ENCODE measurements at places on chromosomes 3 and 15. TPM values are rescaled to one million over a fixed set of nuclear protein-coding genes. Genes with fewer than 3 reads are reported as not detected.
A peak's percentile ranks its signal among the peaks of the same experiment; 100 is the strongest.

ARHGAP11A gene
- total RNA-seq, result 66.4 TPM

DNA sequence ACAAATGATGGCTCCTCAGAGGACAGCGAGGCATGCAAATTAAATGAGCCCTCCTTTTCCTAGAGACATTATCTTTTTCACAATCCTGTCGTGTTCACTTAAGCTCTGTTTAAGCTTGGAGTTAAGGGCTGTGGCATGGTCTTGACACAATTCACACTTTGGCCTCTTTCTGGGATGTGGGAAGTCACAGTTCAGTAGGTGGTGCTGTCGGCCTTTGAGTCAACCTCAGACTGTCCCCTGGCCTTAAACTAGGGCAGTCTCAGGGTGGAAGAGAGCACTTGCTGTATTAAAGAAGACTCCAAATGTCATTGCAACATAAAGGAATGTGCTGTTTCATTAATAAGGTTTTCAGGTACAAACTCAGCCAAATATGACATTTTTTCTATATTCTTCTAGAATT is 351.0 kb downstream of the MCTP2 start:
- DNase-seq, result no peak

- no peak for DNase-seq
These were observed 89.9 kb upstream of the P3H2 start for GRCh38 chr3:190210608-190211007.

DNA sequence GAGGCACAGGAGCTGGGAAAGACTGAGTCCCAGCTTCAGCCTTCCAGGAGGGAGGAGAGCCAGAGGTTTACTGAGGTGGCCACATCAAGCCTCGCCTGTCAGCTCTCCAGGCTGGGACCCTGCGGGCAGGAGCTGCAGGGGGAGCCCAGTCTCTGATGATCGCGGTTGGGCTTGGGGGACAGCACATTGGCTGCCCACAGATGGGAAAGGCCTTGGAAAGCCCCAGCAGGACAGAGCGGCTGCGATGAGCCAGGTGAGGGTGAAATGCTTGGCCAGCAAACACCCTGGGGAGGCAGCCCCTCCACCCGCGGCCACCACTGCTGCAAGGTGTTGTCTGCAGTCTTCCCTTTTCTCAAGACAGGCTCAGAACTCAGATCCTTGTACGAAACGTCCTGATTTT is 31.2 kb downstream of the SEC61A1 start:
- DNase-seq, result no peak

- peak; percentile 19 for DNase-seq
These were observed 37.6 kb upstream of the SLC9A9 start for GRCh38 chr3:143885780-143886427.

DNA sequence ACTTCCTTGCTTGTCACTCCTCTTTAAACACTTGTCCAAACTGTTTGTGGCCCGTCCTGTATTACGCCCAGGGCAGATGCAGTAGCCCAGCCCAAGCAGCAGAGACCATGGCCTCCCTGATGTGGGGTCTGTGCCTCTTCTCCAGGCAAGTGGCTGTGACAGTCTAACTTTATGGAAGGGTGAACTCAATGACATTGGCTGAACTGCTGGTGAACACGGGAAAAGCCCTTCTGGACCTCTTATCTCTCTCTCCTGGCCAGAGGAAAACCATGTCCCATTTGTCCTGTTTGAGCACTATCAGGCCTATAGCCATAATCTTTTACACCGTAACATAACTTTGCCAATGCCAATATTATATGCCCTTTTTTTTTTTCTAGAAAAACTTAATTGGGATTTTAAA is 67.6 kb downstream of the SMAD3 start:
- DNase-seq, result no peak

GRCh38 chr3:136106101-136106500 is 90.0 kb downstream of the MSL2 start:
- no peak for DNase-seq

DNA sequence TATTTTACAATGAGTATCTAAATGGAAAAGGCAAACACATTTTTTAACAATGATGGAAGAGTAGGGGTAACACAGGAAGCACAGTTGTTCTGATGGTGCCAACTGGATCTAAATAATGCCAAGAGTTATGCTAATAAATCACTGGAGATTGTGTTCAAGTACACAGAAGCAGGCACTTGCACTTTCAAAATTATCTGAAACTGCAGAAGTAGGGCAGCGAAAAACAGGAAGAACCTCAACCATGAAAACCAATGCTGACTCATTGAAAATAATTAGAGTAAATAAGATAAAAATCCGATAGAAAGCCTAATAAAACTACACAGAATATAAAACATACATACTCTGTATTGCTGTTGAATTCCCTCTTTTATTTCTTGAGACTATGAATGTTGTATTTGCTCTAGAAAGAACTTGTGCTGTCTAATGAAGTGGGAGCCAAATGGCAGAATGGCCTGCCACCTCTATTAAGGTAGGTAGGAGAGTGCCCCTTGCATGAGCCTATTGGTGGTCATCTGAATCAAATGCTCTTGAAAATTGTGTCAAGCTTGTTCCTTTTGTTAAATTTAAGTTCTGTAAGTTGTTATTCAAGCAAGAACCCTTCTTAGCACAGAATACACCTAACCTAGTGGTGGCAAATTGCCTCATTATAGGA is 93.7 kb downstream of the ABI3BP start:
- DNase-seq, result peak; percentile 22

DNA sequence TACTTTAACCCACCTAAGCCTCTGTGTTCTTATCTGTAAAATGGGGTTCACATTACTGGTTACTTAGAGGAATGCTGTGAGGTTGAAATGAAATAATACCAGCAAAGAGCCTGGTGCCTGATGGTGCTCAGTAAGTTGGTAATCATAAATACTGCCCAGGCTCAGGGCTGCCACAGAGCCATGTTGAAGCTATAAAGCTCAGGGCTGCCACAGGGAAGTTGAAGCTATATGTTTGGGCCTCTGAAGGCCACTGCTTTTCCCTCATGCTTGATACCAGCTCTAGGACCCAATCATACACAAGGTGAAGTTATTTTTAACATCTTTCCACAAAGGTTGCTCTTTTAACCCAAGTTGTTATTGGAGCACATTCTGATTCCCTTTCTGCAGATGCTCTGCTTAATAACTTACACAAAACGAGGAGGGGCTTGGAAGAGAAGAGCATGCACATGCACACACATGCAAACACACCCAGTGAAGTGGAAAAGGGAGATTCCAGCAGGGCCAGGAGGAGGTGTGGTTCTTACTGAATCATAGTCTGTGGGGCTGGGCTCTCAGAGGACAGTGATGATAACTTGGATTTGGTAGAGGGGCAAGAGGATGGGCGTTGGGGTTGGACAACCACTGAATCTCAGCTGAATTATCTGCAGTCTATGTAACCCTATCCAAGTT is 17.4 kb downstream of the PARP14 start:
- DNase-seq, result no peak

DNA sequence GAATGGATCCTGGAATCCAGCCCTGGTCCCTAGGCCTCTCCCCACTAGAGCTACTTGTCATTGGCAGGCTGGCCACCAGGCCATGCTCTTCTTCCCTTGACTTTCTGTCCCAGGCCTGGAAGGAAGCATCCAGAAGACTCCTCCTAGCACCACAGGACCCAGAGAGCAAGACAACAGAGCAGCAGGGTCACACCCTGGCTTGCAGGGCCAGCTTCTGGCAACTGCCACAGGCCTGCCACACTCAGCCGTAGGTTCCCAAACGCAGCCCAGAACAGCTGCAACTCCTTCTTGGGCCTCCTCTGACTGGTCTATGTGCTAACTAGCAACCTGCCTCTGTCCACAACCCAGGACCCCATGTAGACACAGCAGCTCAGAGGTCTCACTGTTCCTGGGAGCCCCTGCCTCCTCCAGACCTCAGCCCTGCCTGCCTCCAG is 36.8 kb upstream of the RPL32 start:
- DNase-seq, result no peak

DNA sequence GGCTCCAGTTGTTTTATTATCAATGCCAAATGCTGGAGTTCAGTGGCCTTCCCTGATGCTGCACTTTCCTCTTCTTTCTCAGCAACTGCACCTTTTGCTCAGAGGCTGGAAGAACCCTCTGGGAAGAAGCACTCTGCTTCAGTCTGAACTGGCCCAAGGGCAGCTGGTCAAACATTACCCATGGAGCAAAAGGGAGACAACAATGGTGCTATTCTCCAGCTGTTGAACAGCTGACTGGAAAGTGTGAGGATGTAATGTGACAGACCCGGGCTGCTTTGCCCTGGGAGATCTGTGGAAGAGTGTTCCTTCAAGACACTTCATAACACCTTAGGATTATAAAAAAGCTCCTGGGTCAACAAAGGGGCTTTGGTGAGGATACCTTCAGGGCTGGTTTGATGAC is 84.9 kb downstream of the EPHB1 start:
- no peak for DNase-seq

DNA sequence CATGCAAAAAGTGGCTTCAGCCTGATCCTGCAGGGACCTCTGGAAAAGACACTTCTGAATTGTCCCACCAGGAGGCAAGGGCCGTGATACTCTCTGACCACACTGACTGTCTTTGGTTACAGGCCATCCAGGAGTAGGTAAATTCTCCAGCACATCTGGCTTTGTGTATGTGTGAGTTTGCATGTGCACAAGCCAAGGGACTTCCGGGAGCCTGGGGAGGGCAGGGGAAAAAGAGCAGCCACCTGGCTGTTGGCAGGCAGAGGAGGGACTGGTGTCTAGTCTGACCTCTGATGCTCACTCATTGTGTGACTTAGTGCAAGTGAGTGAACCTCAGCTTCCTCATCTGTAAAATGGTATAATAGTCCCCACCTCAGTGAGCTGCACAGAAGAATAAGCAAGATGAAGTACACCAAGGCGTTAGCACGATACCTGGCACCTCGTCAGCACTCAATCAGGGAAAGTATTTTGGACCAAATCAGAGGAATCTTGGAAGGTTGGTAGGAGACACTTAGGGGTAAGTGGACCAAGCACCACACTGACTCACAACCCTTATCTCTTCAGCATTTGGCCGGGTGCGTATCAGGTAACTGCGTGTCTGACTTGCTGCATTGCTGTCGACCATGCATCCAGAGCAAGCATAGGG is 19.1 kb downstream of the KLHL6 start:
- DNase-seq, result no peak

DNA sequence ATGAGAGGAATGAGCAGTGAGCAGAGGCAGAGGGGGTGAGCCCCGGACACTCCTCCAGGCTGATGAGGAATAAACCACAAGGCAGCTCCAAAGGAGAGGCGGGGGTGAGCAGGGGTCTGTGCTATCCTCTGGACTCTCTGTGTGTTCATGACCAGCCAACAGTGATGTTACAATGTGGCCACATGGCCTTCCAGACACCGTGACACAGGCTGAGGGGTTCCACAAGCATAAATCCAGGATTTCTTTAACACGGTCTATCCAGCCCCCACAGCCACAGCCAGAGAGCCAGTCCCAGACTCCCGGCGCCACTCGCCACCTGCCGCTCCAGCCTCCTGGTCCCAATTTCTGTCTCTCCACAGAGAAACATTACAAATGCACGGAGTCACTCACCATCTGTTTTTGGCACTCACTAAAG is 24.4 kb downstream of the XXYLT1 start:
- no peak for DNase-seq

- no peak for DNase-seq
These were observed 302.2 kb downstream of the PTPRG start for GRCh38 chr3:61863579-61863978.

- DNase-seq, result no peak
These were observed 89.3 kb downstream of the FOXP1 start for GRCh38 chr3:71494212-71494611.

GRCh38 chr15:72935521-72935920 is 116.7 kb upstream of the NEO1 start:
- DNase-seq, result no peak

DNA sequence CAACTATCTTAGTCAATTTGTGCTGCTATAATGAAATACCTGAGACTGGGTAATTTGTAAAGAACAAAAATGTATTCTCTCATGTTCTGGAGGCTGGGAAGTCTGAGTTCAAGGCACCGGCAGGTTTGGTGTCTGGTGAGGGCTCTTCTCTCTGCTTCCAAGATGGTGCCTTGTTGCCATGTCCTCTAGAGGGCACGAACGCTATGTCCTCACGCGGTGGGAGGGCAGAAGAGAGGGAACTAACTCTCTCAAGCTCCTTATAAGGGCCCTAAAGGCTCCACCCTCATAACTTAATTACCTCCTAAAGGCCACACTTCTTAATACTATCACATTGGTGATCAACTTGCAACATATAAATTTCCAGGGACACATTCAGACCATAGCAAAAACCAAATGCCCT is 108.4 kb downstream of the ADAMTSL3 start:
- no peak for DNase-seq

SELENOK gene
- 41.9 TPM for total RNA-seq

CYP8B1 gene
- total RNA-seq, result not detected

- DNase-seq, result no peak
These were observed 47.8 kb downstream of the CTXND1 start for GRCh38 chr15:80204231-80204630.

WNT5A gene
- total RNA-seq, result 345 TPM

GRCh38 chr15:41332194-41333025 is at the start of the genes NUSAP1 and OIP5:
Gene NUSAP1, plus strand, starts transcription at chr15:41332881. Its CDS starts 77 bp downstream, at chr15:41332958.
Gene OIP5, minus strand, starts transcription at chr15:41332591. Its CDS starts 30 bp downstream, at chr15:41332561.
- DNase-seq, result peak; percentile 100

DNA sequence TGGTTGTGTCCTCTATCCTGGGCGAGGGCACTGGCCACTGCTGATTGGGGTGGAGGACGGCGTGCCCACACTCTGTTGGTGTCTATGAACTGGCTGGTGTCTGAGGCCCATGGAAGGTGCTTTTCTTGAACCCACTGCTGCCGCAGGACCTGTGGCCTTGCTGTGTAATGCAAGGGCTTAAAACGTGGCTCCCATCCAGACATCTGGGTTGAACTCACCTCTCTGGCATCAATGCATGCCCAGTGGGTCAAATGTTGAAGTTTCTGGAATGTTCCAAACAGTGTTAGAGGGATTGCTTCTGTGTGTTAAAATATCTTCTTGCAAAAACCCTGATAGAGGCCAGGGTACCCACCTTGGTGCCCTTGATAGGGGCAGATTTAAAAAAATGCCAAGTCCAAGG is 42.6 kb downstream of the FAM3D start:
- DNase-seq, result no peak

GUCA1C gene
- not detected for total RNA-seq

GRCh38 chr3:31729082-31729481 is 196.4 kb downstream of the STT3B start:
- DNase-seq, result no peak

DNA sequence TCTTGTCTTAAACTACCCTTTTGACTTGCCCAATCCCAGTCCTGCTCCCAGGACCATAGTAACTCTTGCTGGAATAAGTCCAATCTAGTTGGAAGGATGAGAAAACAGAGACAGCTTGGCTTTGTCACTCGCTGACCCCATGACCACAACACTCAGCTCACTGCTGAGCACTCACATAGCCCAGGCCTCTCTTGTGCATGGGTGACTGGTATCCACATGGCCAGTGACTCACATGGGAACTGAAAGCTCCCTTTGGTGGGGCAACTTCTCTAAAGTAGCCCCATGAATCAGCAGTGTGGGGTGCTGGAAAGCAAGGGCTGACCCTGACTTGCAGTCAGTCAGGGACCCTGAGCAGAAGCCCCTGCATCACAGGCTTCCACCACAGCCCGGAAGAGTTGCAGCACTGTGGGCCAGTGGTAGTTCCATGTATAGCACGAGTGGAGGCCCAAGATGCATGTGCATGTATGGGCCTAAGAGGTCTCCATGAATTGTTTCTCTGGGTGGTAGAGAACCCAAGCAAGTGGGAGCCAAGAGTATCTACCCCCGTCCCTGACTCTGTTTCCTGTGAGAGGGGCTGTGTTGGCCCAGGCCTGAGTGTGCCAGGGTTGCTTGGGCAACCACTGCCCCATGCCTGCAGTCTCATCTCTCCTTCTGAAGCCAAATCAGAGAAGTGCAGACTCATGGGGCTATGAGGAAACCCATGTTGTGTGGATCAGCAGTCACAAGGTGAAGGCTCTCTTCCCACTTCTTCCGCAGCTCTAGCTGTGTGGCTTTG is 62.1 kb upstream of the XCR1 start:
- DNase-seq, result peak; percentile 96

PARP6 gene
- 21.6 TPM for total RNA-seq

Data from HFFc6 (cell line).